ENCODE measurements at places on chromosomes 11 and 22. TPM values are rescaled to one million over a fixed set of nuclear protein-coding genes. Genes with fewer than 3 reads are reported as not detected.

TRIM49 gene
- not detected for total RNA-seq

GRCh38 chr11:84322211-84322610 is 1036.0 kb upstream of the CCDC90B start:
- H3K4me3 ChIP-seq = no peak overlapping the region
- DNase-seq = no peak
- H3K36me3 ChIP-seq = no peaks in the 10 kb centered on the region

CTSF gene
- 0.68 TPM for total RNA-seq

DNA sequence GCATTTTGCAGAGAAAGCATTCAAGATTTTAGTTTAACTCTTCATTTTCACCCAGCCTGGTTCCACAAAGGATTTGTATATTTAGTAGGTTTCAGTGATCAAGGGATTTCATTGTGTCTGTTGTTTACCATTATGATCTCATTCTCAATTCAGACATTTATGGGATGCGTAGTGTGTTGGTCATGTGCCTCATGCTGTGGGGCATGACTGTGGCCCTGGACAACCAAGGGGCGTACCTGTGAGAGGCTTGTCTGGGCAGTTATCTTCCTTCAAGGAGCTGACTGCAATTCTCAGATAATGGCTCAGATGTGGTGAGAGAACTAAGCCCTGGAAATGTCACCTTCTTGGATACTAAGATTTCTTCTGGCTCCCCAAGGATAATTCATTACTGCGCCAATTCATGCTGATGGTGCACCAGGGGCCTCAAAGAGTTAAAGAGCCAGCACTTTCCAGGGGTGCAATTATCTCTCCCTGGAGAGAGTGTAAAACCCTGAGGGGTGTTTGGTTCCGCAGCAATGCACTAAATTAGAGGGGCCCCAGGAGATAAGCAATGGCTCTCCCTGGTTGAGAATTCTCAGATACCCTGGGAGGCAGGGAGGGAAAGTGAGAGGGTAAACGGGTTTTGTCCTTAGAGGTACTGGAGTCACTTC is 32.2 kb downstream of the SLC6A5 start:
- peaks cover 11% of the 10 kb centered on the region for H3K27me3 ChIP-seq
- H3K27ac ChIP-seq = no peak overlapping the region
- DNase-seq = no peak
- no peak overlapping the region for H3K4me3 ChIP-seq
- H3K4me1 ChIP-seq = no peaks in the 10 kb centered on the region

DNA sequence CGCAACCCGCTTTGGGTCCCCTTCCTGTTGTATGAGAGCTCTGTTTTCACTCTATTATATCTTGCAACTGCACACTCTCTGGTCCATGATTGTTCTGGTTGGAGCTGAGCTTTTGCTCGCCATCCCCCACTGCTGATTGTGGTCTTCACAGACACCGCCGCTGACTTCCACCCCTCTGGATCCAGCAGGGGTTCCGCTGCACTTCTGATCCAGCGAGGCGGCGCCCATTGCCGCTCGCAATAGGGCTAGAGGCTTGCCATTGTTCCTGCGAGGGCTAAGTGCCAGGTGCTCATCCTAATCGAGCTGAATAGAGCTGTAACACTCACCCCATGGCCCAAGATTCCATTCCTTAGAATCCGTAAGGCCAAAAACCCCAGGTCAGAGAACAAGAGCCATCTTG is 1905.8 kb upstream of the RAG2 start:
- no peak overlapping the region for H3K27ac ChIP-seq
- H3K4me1 ChIP-seq = no peaks in the 10 kb centered on the region
- no peaks in the 10 kb centered on the region for H3K36me3 ChIP-seq
- no peaks in the 10 kb centered on the region for H3K27me3 ChIP-seq

DNA sequence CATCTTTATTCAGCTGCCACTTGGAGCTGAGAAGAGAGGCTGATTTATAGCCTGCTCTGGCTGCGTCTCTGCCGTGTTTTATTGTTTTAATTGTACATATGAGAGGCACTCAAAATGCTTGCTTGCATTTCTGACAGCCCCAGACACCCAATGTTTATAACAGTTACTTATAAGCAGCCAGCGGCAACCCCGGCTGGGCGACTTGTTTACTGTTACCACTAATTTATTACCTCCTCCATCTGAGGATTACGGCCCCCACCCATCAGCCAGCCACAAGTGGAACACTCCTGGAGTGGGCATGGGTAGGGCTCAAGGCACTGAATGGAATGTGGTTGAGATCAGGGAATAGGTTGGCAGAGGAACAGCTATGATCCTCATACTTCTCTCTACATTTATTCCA is 61.2 kb downstream of the CLPB start:
- H3K36me3 ChIP-seq = peaks cover 3% of the 10 kb centered on the region
- no peak overlapping the region for H3K4me3 ChIP-seq
- no peak for DNase-seq
- H3K4me1 ChIP-seq = no peaks in the 10 kb centered on the region
- no peaks in the 10 kb centered on the region for H3K27me3 ChIP-seq

- no peak overlapping the region for H3K27ac ChIP-seq
- H3K36me3 ChIP-seq = no peaks in the 10 kb centered on the region
- no peaks in the 10 kb centered on the region for H3K27me3 ChIP-seq
- H3K4me3 ChIP-seq = no peak overlapping the region
- DNase-seq = no peak
These were observed 24.1 kb upstream of the FAM181B start for GRCh38 chr11:82757660-82758357.

DNA sequence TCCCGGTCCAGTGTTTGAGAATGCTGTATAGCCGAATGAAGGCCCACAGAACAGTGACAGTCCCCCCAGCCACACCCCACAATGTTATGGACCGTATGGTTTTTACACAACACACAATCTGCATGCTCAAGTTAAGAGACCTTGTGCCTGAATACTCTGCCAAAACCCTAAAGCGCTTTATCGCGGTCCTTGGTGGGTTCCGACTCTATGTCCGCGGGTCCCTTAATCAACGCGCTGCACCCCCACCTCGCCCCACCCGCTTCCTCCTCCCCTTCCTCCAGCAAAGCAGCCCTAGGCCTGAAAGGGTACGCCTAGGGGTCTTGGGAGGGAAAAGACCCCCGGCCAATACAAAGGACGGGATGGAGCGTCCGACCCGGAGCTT is 442 bp downstream of the COPB1 start:
- H3K27ac ChIP-seq = peak overlapping the region; percentile 99
- H3K4me3 ChIP-seq = peak overlapping the region; percentile 96
- DNase-seq = peak; percentile 62
- H3K36me3 ChIP-seq = peaks cover 49% of the 10 kb centered on the region
- H3K27me3 ChIP-seq = no peaks in the 10 kb centered on the region

DNA sequence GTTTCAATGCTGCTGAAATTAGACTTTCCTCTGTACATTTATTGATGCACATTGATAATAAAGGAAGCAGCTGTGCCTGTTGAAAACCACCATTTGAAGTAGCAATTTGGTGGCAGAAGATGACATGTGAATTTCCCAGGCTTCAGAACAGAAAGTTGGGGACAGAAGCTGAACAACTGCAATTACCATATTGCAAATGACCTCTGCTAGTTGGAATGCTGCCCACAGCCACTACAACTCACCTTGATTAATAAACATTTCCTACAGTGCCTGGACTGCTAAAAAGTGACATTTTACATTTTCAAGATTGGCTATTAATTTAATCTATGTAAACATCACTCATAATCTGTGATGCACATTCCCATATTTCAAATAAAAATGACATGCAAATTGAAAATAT is 208.6 kb downstream of the LUZP2 start:
- no peaks in the 10 kb centered on the region for H3K36me3 ChIP-seq
- H3K4me1 ChIP-seq = no peaks in the 10 kb centered on the region
- DNase-seq = no peak
- no peak overlapping the region for H3K4me3 ChIP-seq
- no peaks in the 10 kb centered on the region for H3K27me3 ChIP-seq

DNA sequence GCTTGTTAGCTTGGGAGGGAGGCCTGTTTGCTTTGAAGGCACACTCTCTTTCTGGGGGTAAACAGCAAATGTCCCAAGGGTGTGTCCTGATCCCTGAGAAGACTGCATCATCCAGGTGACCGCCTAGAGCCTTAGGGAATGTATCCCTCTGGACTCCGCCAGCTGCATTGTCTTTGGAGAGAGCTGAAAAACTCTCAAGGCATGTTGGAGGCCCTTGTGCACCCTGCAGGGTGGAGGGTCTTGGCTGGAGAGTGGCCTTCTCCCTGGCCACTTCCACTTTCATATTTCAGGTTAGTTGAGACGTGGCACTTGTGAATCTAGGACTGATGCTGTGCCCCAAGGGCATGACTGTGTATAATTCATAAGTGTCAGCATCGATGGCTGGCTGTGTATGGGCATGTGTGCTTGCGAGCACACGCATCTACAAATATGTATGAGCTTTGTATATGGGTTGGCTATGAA is 70.6 kb downstream of the ZBTB16 start:
- no peak overlapping the region for H3K27ac ChIP-seq
- no peaks in the 10 kb centered on the region for H3K36me3 ChIP-seq
- peaks cover 6% of the 10 kb centered on the region for H3K4me1 ChIP-seq
- H3K4me3 ChIP-seq = no peak overlapping the region

GRCh38 chr11:67631411-67631810 is 1.7 kb upstream of the NUDT8 start:
- H3K4me3 ChIP-seq = peak overlapping the region; percentile 72
- no peaks in the 10 kb centered on the region for H3K27me3 ChIP-seq
- peaks cover 5% of the 10 kb centered on the region for H3K36me3 ChIP-seq
- no peak for DNase-seq

- no peak overlapping the region for H3K4me3 ChIP-seq
- peaks cover 14% of the 10 kb centered on the region for H3K4me1 ChIP-seq
- H3K36me3 ChIP-seq = peaks cover 16% of the 10 kb centered on the region
- H3K27ac ChIP-seq = no peak overlapping the region
- DNase-seq = no peak
- no peaks in the 10 kb centered on the region for H3K27me3 ChIP-seq
These were observed 5.6 kb downstream of the DUSP18 start for GRCh38 chr22:30662040-30662439.

GRCh38 chr11:124069429-124070401 is 28.6 kb upstream of the OR10G7 start:
- H3K27ac ChIP-seq = no peak overlapping the region
- peak; percentile 74 for DNase-seq
- H3K36me3 ChIP-seq = no peaks in the 10 kb centered on the region
- peak overlapping the region; percentile 26 for H3K4me3 ChIP-seq

DNA sequence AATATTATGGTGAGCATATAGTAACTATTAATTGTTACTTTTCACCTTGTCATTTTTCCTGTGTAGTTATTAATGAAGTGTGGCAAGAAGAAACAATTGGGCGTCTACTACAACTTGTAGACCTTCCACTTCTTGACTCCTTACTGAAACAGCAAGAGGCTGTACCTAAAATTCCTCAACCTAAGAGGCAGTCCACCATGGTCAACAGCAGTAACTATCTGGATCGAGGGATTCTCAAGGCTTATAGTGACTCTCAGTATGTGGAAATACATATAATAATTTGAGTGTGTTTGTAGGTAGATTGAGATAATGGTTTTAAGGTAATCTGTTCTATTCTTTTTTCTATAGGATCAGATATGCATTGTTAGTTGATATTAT is 10.8 kb upstream of the TCP11L1 start:
- H3K4me1 ChIP-seq = no peaks in the 10 kb centered on the region
- DNase-seq = no peak
- no peaks in the 10 kb centered on the region for H3K27me3 ChIP-seq

- H3K4me1 ChIP-seq = no peaks in the 10 kb centered on the region
- H3K36me3 ChIP-seq = no peaks in the 10 kb centered on the region
- H3K4me3 ChIP-seq = no peak overlapping the region
- no peak for DNase-seq
- H3K27me3 ChIP-seq = peaks cover 3% of the 10 kb centered on the region
These were observed 385.1 kb upstream of the CCDC90B start for GRCh38 chr11:83671289-83671688.

HRAS gene
- 30.4 TPM for total RNA-seq

DNA sequence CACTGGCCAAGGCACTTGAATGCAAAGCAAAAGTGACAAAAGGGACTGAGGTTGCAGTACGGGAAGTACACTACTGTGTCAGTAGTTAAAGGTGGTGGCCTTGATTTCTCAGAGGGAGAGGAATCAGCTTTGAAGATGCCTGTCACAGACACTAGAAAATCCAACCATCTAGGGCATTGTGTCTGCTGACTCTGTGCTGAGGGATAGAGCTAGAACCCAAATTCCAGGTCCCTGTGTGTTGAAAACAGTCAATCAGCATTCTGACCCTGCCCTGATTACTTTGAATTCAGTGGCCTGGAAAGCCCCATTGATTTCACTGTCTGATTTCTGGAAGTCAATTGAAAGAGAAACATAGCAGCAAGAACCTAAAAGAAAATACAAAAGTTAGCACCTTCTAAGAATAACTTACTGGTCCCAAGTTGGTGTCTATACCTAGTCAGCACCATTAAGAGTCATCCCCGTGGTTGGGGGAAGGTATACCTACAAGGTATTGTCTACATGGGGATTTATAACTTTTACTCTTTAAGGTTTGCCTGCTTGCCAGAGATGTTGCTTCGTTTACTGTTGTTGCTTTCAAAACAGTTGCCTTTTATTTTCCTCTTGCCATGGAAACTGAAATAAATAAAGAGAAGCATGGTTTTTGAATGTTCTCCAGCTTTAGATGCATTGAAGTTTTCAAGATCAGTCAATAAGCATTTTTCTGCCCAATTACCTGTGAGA is 97.3 kb downstream of the PDHX start:
- peak overlapping the region; percentile 76 for H3K27ac ChIP-seq
- no peaks in the 10 kb centered on the region for H3K36me3 ChIP-seq
- H3K27me3 ChIP-seq = peaks cover 2% of the 10 kb centered on the region
- peaks cover 47% of the 10 kb centered on the region for H3K4me1 ChIP-seq

CASP4 gene
- 42.9 TPM for total RNA-seq

DNA sequence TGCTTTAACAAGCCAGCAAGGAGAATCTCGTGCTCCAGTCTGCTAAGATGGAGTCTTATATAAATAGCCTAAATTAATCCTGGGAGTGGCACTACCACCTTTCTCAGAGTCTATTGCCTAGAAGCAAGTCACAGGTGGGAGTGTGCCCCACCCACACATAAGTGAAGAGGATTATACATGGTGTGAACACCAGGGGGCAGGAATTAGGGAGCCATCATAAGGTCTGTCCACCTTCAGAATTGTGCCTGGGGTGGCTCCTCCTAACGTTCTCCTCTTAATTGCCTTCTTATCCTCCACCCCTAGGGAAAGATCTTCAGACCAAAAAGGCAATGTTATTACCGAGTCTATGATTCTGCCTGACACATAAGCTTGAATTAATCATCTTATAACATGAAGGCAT is 276.8 kb upstream of the SESN3 start:
- H3K27ac ChIP-seq = no peak overlapping the region
- peak; percentile 14 for DNase-seq
- no peak overlapping the region for H3K4me3 ChIP-seq
- H3K27me3 ChIP-seq = no peaks in the 10 kb centered on the region
- H3K36me3 ChIP-seq = no peaks in the 10 kb centered on the region

DNA sequence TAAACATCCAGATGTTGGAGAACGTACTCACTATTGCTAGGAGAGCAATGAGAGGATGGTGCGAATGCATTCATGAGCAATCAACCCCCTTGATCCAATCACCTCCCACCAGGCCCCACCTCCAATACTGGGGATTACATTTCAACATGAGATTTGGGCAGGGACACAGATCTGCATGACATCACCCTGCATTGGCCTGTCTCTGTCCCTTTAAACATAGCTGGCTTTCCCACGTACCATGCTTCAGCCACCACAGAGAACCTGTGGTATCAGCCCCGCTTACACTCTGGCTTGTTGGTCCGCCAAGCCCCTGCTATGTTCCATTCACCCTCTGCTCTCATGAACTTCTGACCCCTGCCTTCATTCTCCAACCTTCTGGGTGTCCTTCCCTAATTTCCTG is 157.5 kb upstream of the E2F8 start:
- peaks cover 4% of the 10 kb centered on the region for H3K27me3 ChIP-seq
- H3K4me3 ChIP-seq = no peak overlapping the region
- no peaks in the 10 kb centered on the region for H3K36me3 ChIP-seq
- DNase-seq = no peak
- peaks cover 4% of the 10 kb centered on the region for H3K4me1 ChIP-seq

GRCh38 chr11:101880222-101880621 is 34.6 kb upstream of the CEP126 start:
- no peak overlapping the region for H3K4me3 ChIP-seq
- no peak for DNase-seq
- H3K27ac ChIP-seq = no peak overlapping the region
- H3K36me3 ChIP-seq = no peaks in the 10 kb centered on the region
